ENCODE measurements at places on chromosomes 2 and 18.
A peak's percentile ranks its signal among the peaks of the same experiment; 100 is the strongest.

GRCh38 chr2:112794131-112794733 lies 9.9 kb upstream of the IL1A start:
- no peaks in the 10 kb centered on the region for H3K36me3 ChIP-seq
- H3K27ac ChIP-seq = no peak overlapping the region
- peak; percentile 49 for DNase-seq
- H3K27me3 ChIP-seq = no peaks in the 10 kb centered on the region

GRCh38 chr18:38305961-38306360 lies 740.4 kb upstream of the CELF4 start:
- H3K4me3 ChIP-seq = no peak overlapping the region
- no peaks in the 10 kb centered on the region for H3K27me3 ChIP-seq
- no peaks in the 10 kb centered on the region for H3K36me3 ChIP-seq
- H3K27ac ChIP-seq = no peak overlapping the region
- no peaks in the 10 kb centered on the region for H3K4me1 ChIP-seq
- no peak for DNase-seq

DNA sequence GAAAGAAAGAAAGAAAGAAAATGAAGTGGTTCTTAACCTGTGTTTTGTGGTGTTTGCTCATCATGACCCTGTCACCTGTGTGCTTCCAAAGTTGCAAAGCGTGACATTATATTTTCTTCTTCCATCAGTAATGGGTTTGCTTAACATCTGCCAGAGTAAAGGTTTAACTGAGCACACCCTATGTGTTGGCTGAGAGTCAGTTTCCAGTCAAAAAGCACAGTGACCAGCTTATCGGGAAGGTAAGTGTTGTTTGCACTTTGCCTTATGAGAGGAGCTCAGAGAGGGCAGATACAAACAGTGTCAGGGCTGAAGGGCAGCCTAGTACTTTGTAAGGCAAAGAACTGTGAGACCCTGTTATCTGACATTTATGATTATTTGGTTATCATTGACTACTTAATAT lies 406.2 kb upstream of the CWC22 start:
- H3K4me1 ChIP-seq = no peaks in the 10 kb centered on the region
- no peak overlapping the region for H3K4me3 ChIP-seq
- DNase-seq = no peak

- no peaks in the 10 kb centered on the region for H3K27me3 ChIP-seq
- no peak for DNase-seq
- no peaks in the 10 kb centered on the region for H3K36me3 ChIP-seq
- H3K27ac ChIP-seq = no peak overlapping the region
- no peak overlapping the region for H3K4me3 ChIP-seq
Measured at GRCh38 chr18:9520666-9521065, 45.4 kb downstream of the RALBP1 start.

DNA sequence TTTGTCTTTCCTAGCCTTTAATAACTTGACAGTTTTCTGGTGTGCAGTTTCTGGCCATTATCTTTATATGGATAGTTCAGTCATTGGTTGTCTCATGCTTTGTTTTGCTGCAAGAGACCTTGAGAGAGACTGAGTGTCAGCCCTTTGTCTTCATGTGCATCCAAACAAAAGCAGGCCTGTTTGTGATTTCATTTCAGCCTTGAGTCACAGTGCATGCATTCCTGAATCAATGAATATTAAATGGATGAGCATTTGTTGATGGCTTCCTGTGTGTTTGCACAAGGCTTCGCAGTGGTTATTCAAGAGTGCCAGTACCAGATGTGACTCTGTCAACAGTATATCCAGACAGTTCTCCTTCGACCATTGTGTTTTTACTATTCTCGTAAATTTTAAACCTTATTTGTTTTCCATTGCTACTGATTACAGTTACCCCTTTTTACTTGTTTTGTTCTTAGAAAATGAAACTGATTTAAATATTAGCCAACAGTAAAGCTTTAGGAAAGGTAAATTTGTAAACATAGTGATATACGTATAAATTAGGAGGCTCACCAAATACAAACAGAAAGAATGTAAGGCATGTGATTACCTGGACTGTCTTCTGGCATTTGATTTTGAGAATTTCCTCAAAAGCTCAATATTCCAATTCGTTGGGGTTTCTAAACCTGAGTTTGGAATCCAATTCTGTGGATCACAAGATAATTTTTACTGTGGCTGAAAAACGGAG lies 319.8 kb downstream of the CTNNA2 start:
- no peaks in the 10 kb centered on the region for H3K4me1 ChIP-seq
- DNase-seq = no peak
- no peaks in the 10 kb centered on the region for H3K27me3 ChIP-seq
- H3K27ac ChIP-seq = no peak overlapping the region
- no peaks in the 10 kb centered on the region for H3K36me3 ChIP-seq

GRCh38 chr2:71882949-71883472 lies 264.7 kb downstream of the CYP26B1 start:
- peaks cover 58% of the 10 kb centered on the region for H3K4me1 ChIP-seq
- H3K27me3 ChIP-seq = no peaks in the 10 kb centered on the region
- peak; percentile 21 for DNase-seq

DNA sequence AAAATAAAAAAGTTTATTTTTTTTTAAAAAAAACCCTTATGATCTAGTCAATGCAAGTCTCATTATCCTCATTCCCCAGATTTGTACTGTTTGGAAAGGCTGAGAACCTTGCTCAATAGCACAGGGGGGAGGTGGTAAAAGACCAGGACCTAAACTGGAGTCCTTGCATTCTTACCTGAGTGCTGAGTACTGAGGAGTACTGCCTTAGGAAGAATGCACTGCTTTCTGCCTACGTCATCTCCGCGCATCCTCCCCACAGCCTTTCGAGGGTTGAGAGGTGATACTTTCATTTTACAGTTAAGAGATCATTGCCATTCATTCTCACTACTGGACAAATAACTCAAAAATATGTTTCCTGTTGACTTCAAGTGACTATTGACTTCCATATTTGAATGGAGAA lies 73.8 kb downstream of the MAP3K20 start:
- H3K36me3 ChIP-seq = no peaks in the 10 kb centered on the region
- H3K27me3 ChIP-seq = no peaks in the 10 kb centered on the region

DNA sequence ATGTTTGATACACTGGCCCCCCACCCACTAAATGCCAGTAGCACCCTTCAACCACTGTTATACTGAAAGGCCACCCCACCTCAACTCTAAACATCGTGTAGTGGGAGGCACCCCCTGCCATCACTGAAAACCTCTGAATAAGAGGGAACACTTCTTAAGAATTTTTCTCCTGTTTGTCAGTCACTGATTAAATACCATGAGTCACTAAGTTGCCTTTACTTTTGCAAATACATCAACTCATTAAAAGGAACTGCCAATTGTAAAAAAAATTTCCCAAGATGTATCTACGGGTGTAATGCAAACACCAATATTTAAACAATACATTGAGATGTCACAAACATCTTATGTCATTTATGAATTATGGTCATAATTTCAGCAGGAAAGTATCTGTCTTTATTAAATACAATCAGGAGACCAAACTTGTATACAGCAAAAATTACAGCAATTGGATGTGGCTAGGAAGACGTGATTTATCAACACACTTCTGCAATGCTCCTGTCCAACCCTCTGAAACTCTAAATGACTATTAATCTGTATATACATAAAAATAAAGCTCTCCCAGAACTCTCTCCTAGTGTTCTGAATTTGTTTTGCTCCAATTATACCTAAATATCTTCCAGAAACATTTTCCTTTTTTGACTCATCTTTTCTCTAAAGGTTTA lies 144.1 kb upstream of the STK17B start:
- no peak overlapping the region for H3K4me3 ChIP-seq
- no peaks in the 10 kb centered on the region for H3K4me1 ChIP-seq
- no peak overlapping the region for H3K27ac ChIP-seq
- no peaks in the 10 kb centered on the region for H3K27me3 ChIP-seq
- H3K36me3 ChIP-seq = no peaks in the 10 kb centered on the region
- no peak for DNase-seq

Measured in HCT116 (cell line).